ENCODE measurements at places on chromosomes 1 and 21. TPM values are rescaled to one million over a fixed set of nuclear protein-coding genes. Genes with fewer than 3 reads are reported as not detected.

Gene MR1
- 0.96 TPM for total RNA-seq

Gene GUCA2A
- total RNA-seq: not detected

Gene SLC2A5
- 0.32 TPM for total RNA-seq

Gene OR6K3
- not detected for total RNA-seq

Gene OR2L13
- 0.52 TPM for total RNA-seq

Gene FLG2
- total RNA-seq: 0.08 TPM

Gene MCOLN3
- 17.2 TPM for total RNA-seq

Gene DSTYK
- total RNA-seq: 12.1 TPM

Gene FAM151A
- not detected for total RNA-seq

Gene AGBL4
- 1.3 TPM for total RNA-seq

Gene PDPN
- 18.0 TPM for total RNA-seq

Gene TRIM67
- 0.28 TPM for total RNA-seq

Gene HSD3B2
- 1.0 TPM for total RNA-seq

Gene STUM
- 4.3 TPM for total RNA-seq

Gene HNRNPR
- total RNA-seq: 204 TPM

Gene PLPPR5
- 11.2 TPM for total RNA-seq

Gene B3GALT6
- total RNA-seq: 20.8 TPM

Gene TPTE
- not detected for total RNA-seq

Gene LRP8
- 13.7 TPM for total RNA-seq

Gene C8A
- total RNA-seq: not detected

Gene FCGR1A
- total RNA-seq: 0.96 TPM

Gene PRR9
- total RNA-seq: not detected

Gene LAMC2
- total RNA-seq: 1.0 TPM

Gene WDR64
- 0.05 TPM for total RNA-seq

Gene KCND3
- 1.0 TPM for total RNA-seq

Gene LCE1F
- total RNA-seq: not detected

Gene USH2A
- 0.45 TPM for total RNA-seq

Gene SAMSN1
- 0.45 TPM for total RNA-seq

Gene TNFAIP8L2
- 1.5 TPM for total RNA-seq

Gene RGS8
- 0.35 TPM for total RNA-seq

All from motor neuron (in vitro differentiated cells).